Activated T-helper 2 cell treated with anti-CD3 and anti-CD28 coated beads, Interferon-gamma antibody, Interleukin-2, Interleukin-4, amounts not matched to agents 10 μg/mL and 5 μg/mL and 100 μg/mL, durations not matched to agents 14 hours and 24 hours and 36 hours (primary cell): ENCODE measurements at places on chromosomes 13 and 19. TPM values are rescaled to one million over a fixed set of nuclear protein-coding genes. Genes with fewer than 3 reads are reported as not detected.

SHD gene
- 0.46 and 1.2 TPM in 2 replicates for total RNA-seq

TEX101 gene
- total RNA-seq, result not detected in 2 replicates

LILRB1 gene
- not detected in 2 replicates for total RNA-seq

ZNF677 gene
- 1.6 and 1.8 TPM in 2 replicates for total RNA-seq

TTC9B gene
- not detected in 2 replicates for total RNA-seq

LRRC8E gene
- total RNA-seq, result not detected in 2 replicates

NRTN gene
- total RNA-seq, result 0.85 and 0.87 TPM in 2 replicates

ZNF546 gene
- 4.6 and 5.2 TPM in 2 replicates for total RNA-seq

OR4F17 gene
- not detected in 2 replicates for total RNA-seq

ADAMTS10 gene
- total RNA-seq, result 0.71 and 0.80 TPM in 2 replicates

PALM gene
- not detected in 2 replicates for total RNA-seq

HSPB6 gene
- 0.14 and 0.21 TPM in 2 replicates for total RNA-seq

RNU6-9 gene
- total RNA-seq, result not detected in 2 replicates

MYADM gene
- 96.3 and 102 TPM in 2 replicates for total RNA-seq

ADM5 gene
- total RNA-seq, result 7.2 and 7.3 TPM in 2 replicates

PRSS57 gene
- total RNA-seq, result not detected in 2 replicates

GPR4 gene
- not detected in 2 replicates for total RNA-seq

YJEFN3 gene
- 9.0 and 9.7 TPM in 2 replicates for total RNA-seq

KLK14 gene
- 0.44 and 0.52 TPM in 2 replicates for total RNA-seq

TNFRSF19 gene
- total RNA-seq, result 0.07 TPM in 1 of 2 replicates, not detected in the other

CTXN1 gene
- total RNA-seq, result 0.50 and 0.53 TPM in 2 replicates

CFD gene
- 0.94 and 1.8 TPM in 2 replicates for total RNA-seq

ZNF234 gene
- total RNA-seq, result 10.3 and 11.6 TPM in 2 replicates

ZNF8 gene
- 4.7 and 5.3 TPM in 2 replicates for total RNA-seq

CALR gene
- total RNA-seq, result 984 and 991 TPM in 2 replicates

NKG7 gene
- 332 and 342 TPM in 2 replicates for total RNA-seq

RPS5 gene
- total RNA-seq, result 1,217 and 1,244 TPM in 2 replicates

TJP3 gene
- total RNA-seq, result 0.41 and 0.48 TPM in 2 replicates

LSR gene
- total RNA-seq, result 0.30 and 1.0 TPM in 2 replicates

CACNA1A gene
- total RNA-seq, result 0.25 and 0.30 TPM in 2 replicates

CBY2 gene
- not detected in 2 replicates for total RNA-seq

PRTN3 gene
- not detected in 2 replicates for total RNA-seq

C13orf46 gene
- total RNA-seq, result 0.16 and 0.27 TPM in 2 replicates

SSC5D gene
- 0.41 and 0.71 TPM in 2 replicates for total RNA-seq

TMEM59L gene
- not detected in 2 replicates for total RNA-seq

DAND5 gene
- 0.16 TPM in 1 of 2 replicates, not detected in the other for total RNA-seq

APLP1 gene
- total RNA-seq, result 1.2 and 1.4 TPM in 2 replicates
